ENCODE measurements at places on chromosomes 13 and 19.

DNA sequence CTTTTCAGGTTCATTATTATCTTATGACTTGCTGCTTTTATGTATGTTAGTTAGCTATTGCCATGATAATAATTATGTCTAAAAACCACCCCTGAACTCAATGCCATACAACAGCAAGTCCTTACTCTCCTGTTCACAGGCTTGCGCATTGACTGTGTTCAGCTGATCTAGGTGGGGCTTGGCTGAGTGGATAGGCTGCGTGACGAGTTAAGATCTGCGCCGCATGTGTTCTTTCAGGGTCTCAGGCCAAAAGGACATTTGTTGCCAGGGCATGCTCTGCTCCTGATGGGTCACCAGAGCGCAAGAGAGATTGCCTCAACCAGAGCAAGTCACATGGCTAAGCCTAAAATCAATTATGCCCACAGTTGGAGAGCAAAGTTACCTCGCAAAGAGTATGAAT lies 859 bp downstream of the ZNF568 start:
- no peak for DNase-seq

- no peak for DNase-seq
Measured at GRCh38 chr13:38191016-38191415, 158.6 kb upstream of the UFM1 start.

DNA sequence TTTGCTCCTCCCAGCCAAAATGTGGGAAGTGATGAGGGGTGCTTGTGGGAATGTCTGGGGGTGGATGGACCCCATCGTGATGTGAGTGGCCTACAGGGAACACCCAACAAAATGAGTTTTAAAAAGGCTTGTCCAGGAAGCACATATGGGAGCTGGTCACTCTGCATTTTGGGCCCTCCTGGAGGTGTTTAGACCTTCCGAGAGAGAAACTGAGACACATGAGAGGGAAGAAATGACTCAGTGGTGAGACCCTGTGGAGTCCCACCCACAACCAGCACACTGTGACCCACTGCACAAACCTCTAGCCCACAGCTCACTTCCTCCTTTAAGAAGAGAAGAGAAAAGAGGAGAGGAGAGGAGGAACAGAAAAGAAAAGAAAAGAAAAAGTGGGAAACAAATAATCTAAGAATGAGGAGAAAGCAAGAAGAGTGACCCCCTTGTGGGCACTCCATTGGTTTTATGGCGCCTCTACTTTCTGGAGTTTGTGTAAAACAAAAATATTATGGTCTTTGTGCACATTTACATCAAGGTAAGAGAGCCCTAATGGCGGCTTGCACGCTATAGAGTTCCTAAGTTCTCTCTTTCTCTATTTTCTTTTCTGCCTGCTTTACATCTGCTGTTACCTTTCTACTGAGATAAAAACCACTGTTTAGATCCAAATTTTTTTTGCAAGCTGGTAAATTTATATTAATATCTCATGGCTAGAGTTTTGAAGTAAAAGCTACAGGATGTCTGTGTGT lies 13.3 kb upstream of the LILRB1 start:
- DNase-seq: no peak

DNA sequence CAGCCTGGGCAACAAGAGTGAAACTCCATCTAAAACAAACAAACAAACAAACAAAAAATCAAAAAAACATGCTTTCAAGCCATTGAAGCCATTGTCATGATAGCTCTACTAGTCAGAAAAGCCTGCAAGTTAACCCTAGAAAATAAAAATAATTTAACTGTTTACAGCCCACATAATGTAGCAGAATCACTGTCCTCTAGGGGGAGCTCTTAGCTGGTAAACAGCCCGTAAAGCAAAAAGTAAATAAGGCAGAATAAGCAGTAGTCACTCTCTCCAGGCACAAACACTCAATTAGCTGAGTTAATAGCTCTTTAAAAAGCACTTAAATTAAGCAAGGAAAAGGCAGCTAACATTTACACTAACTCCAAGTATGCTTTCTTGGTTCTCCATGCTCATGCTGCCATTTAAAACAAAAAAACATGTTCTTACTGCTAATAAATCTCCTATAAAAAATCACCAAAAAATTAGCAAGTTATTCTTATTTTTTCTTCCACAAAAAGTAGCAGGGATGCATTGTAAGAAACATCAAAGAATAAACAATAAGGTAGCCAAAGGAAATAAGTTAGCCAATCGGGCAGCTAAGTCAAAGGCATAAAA lies 11.3 kb downstream of the LILRB4 start:
- DNase-seq: no peak

- no peak for DNase-seq
Measured at GRCh38 chr13:27408074-27408473, 16.3 kb upstream of the GTF3A start.

DNA sequence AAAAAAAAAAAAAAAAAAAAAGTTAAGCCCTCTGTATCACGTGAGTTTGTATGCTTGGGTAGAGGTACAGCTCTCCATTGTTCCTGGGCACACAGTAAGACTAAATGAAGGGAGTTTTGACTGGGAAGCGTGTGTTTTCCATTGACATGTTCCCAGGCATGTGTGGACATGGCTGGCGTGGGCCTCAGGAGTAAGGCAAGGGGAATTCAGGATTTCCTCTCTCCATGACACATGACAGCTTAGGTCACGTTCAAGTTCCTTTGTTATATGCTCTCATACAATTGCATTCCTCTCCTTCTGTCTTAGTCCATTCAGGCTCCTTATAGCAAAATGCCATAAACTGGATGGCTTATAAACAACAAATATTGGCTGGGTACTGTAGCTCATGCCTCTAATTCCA lies 17.1 kb upstream of the MAP3K10 start:
- no peak for DNase-seq

DNA sequence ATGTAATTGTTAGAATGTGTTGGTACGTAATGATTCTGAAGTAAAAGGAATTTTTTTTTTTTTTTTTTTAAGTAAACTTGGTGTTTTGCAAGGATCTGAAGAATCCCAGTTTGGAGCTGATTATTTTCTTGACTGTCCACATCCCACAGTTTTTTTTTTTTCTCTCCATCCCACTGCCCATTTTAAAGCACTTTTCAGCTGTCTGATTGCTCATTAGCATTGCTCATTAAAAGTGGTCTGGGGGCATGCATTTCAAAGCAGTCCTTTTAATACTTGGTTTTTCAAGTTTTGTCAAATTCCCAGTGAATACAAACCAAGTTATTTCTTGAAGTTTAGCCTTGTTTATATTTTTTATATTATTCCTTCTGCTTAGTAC lies 44.1 kb downstream of the SLAIN1 start:
- DNase-seq: no peak

GRCh38 chr13:46606970-46607369 lies 54.0 kb downstream of the LRCH1 start:
- DNase-seq: no peak

- no peak for DNase-seq
Measured at GRCh38 chr13:31824705-31825517, 85.6 kb downstream of the RXFP2 start.

DNA sequence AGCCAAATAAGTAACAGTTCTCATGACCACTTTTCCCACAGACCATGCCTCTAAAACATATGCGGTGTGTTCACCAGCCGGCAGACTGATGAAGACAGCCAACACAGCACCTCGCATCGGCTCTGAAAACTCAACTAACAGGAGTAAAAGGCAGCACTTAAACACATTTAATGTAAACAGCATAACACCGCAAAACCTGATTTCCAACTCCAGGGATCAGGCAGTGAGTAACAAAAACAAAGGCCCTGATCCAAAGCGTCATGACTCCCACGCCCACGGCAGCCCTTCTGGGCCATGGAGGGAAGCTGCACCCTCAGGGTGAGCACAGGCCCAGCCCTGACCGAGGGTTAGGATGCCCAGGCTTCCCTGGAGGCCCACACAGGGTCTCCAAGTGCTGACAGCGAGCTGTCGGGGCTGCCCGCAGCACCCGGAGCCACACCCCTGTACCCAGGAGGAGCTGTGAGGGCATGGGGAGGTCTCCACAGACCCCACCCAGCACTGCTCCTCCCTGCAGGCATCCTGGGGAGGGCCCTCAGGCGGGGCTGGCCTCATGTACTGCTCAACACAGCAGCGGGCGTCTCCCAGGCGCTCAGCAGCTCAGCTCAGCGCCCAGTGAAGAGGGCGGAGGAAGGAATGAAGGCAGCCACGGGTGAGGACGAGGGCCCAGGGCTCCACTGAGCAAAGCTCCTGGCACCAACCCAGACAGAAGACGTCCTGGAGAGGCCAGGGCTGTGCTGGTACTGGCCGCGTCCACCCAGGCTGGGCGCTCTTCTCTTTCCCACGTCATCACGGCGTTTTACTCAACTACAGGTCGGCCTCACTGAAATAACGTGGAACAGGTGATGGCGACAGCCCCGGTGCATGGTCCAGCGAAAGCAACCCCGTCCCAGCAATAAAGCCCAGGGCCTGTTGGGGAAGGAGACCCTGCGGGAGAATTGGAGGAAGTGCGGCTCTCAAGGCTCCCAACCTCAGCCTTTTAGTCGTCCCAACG lies 53.7 kb downstream of the RASA3 start:
- DNase-seq: no peak

GRCh38 chr19:57233207-57233606 lies 2.4 kb downstream of the AURKC start:
- DNase-seq: no peak

GRCh38 chr19:35206379-35206778 lies 22.2 kb downstream of the FAM187B start:
- DNase-seq: no peak

DNA sequence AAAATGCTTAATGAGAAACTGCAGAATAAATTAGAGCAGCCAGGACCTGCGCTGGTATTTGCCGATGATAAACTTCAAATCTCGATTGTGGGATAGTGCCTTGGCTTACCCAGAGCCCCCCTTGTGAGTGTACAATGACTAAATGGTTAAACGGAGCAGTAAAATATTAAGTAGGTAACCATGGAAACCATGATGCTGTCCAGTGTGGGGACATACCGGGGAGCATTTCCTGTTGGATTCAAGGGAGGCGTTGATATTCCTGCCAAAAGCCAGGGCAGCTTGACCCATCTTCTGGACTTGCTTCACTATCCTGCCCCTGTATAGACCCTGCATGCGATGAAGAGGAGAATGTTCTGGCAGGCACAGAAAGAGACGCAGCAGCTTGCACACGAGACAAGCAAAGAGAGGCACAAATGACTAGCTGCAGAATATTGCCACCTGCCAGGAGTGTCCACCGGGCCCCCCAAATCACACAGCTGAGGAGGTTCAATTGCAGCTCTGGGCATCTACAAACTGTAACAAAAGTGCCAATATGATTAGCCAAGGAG lies 255.3 kb upstream of the TSHZ3 start:
- no peak for DNase-seq

- no peak for DNase-seq
Measured at GRCh38 chr13:49584771-49585182, 581 bp downstream of the RCBTB1 start.

DNA sequence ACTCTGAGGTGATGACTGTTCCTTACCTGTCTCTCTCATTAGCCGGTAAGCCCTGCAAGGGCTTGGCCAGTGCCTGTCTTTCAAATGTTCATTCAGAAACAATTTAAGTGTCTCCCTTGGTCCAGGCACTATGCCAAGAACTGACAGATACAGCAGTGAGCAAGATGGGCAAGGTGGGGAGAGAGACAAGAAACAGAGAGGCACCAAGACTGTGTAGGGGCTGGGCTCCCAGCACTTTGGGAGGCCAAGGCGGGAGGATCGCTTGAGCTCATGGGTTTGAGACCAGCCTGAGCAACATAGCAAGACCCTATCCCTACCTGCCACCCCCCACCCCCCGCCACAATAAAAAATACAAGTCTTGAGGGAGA lies 1.3 kb upstream of the CCNE1 start:
- DNase-seq: no peak

GRCh38 chr19:33719366-33720154 lies 77.1 kb upstream of the KCTD15 start:
- DNase-seq: no peak

DNA sequence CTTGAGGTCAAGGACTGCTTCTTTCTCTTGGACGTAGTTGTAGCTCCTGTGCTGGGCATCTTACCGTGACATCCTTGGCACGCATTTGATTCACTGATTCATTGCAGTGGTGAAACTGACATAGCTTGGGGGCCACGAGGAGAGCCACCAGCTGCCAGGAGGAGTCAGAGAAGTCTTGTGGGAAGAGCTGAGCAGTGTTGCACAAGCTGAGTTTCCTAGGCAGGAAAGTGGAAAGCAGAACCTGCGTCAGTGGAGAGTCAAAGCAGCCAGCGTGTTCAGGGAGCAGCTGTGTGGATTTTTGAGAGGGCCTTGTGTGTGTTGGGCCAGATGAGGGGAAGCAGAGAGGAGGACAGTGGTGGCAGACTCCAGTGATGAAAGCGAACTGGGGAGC lies 5.3 kb upstream of the GPR183 start:
- DNase-seq: no peak

DNA sequence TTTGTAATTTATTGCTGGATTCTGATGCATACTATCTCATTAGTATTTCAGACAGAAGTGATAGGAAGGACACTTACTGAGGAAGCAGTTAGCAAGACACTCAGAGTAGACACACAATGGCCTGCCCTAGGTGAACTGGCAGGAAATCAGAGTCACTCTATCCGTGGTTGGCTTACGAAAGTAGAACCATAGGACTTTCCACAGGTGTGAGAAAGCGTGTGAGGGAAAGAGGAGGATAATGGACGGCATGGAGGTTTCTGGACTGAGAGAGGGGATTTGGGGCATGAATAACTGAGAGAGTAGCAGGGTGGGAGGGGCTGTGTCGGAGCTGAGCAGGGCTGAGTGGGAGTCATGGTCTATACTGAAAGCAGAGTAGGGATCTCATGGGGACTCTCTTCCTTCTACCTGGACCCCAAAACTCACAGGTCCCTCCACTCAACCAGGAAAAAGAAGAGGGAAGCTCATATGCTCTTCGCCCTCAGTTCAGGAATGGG lies 18.7 kb upstream of the EID2 start:
- no peak for DNase-seq

DNA sequence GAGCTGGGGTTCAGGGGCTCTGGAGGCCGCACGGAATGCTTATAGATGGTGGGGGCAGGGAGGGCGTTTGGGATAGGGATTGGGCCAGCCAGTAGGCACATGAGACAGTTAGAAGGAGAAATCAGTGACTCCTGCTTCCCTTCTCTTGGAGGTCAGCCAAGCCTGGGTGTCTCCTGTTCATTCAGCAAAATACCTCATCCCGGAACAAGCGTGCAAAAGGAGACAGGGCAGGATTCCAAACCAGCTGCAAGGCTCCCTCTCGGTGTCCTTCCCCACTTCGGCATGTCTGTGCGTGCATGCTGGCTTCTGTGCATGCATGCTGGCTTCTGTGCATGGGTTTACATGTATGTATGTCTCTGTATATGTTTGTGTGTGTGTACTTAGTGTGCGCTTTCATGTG lies 37.3 kb upstream of the PEPD start:
- DNase-seq: no peak

DNA sequence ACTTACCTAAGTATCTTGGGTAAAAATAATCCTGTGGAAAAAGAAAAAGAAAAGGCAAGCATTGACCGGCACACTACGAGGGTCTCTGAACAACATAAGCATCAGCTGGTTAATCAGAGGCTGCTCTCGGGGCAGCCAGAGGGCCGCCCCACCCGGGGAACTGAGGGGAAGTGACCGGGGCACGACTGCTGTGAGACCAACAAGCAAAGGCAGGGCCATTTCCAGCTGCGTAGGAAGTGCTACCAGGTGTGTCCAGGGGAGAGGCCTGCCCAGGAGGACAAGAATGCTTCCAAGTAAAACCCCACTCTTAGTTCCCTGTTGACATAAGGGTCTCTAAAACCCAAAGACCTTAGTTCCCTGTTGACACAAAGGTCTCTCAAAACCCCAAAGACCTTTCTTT lies 15.9 kb downstream of the GAS6 start:
- no peak for DNase-seq

All from vagina (tissue), 2 donors.